ENCODE measurements at places on chromosomes 12 and 14. TPM values are rescaled to one million over a fixed set of nuclear protein-coding genes. Genes with fewer than 3 reads are reported as not detected.

TSPAN19 gene
- not detected for total RNA-seq

PMCH gene
- total RNA-seq: not detected

STXBP6 gene
- total RNA-seq: 43.5 TPM

CLEC1B gene
- not detected for total RNA-seq

ZNF839 gene
- total RNA-seq: 7.4 TPM

LRP6 gene
- total RNA-seq: 27.3 TPM

C12orf42 gene
- total RNA-seq: not detected

RNASE3 gene
- total RNA-seq: not detected

ABCD4 gene
- 25.2 TPM for total RNA-seq

DAO gene
- not detected for total RNA-seq

TSHR gene
- total RNA-seq: not detected

DTX1 gene
- total RNA-seq: 2.4 TPM

SAMD15 gene
- 0.77 TPM for total RNA-seq

TAS2R42 gene
- not detected for total RNA-seq

SART3 gene
- 24.7 TPM for total RNA-seq

MYL2 gene
- 22,131 TPM for total RNA-seq

RHOJ gene
- total RNA-seq: 13.3 TPM

E2F7 gene
- 0.07 TPM for total RNA-seq

GLI1 gene
- 0.37 TPM for total RNA-seq

PRR4 gene
- 0.94 TPM for total RNA-seq

PPM1H gene
- total RNA-seq: 8.5 TPM

KITLG gene
- 9.0 TPM for total RNA-seq

TRHDE gene
- total RNA-seq: 0.35 TPM

BEGAIN gene
- 0.79 TPM for total RNA-seq

KIF26A gene
- 6.0 TPM for total RNA-seq

CCDC175 gene
- not detected for total RNA-seq

KLRC3 gene
- not detected for total RNA-seq

PLXNC1 gene
- total RNA-seq: 4.4 TPM

Data from left ventricle myocardium superior (tissue), 1 donor.